ENCODE measurements at places on chromosomes 2 and 18. TPM values are rescaled to one million over a fixed set of nuclear protein-coding genes. Genes with fewer than 3 reads are reported as not detected.

The BCL2 gene
- 2.5 TPM for total RNA-seq

The TRIM43 gene
- not detected for total RNA-seq

The KATNAL2 gene
- 2.0 TPM for total RNA-seq

The PLB1 gene
- total RNA-seq, result 0.49 TPM

The FOXD4L1 gene
- 0.64 TPM for total RNA-seq

The RGPD3 gene
- total RNA-seq, result 0.15 TPM

The ANKRD12 gene
- total RNA-seq, result 23.5 TPM

The SPDYA gene
- total RNA-seq, result 1.2 TPM

- no peak overlapping the region for H3K4me3 ChIP-seq
- no peak overlapping the region for H3K27ac ChIP-seq
- peaks cover 22% of the 10 kb centered on the region for H3K36me3 ChIP-seq
Measured at GRCh38 chr2:182763311-182763912, 47.4 kb downstream of the DNAJC10 start.

DNA sequence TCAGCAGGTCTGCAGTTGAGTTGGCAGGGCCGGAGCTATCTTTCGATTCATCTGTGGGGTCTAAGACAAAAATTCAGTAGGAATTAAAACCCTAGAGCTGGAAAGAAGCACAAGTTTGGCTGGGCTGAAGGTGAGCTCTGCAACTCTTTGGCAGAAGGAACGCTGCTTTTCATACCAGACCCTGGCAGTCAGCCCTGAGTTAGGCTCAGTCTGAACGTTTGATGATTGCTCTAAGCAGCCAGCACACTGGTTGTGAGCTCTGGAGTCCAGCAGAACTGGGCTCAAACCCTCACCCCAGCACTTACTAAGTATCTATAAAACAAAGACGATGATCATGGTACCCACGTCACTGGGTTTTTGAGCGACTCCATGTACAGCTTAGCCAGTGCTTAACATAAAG, 192.5 kb downstream of the TNS1 start:
- no peak for DNase-seq
- H3K4me1 ChIP-seq, result no peaks in the 10 kb centered on the region
- no peak overlapping the region for H3K27ac ChIP-seq

GRCh38 chr18:49744376-49745008, 68.8 kb downstream of the ACAA2 start:
- H3K4me1 ChIP-seq, result no peaks in the 10 kb centered on the region
- H3K4me3 ChIP-seq, result no peak overlapping the region
- no peaks in the 10 kb centered on the region for H3K36me3 ChIP-seq

GRCh38 chr2:130327703-130328527, 14.8 kb upstream of the IMP4 start:
- H3K27me3 ChIP-seq, result peaks cover 13% of the 10 kb centered on the region
- DNase-seq, result no peak
- H3K4me3 ChIP-seq, result no peak overlapping the region
- H3K36me3 ChIP-seq, result no peaks in the 10 kb centered on the region

- H3K36me3 ChIP-seq, result no peaks in the 10 kb centered on the region
- H3K27me3 ChIP-seq, result no peaks in the 10 kb centered on the region
- no peak overlapping the region for H3K4me3 ChIP-seq
- no peak overlapping the region for H3K27ac ChIP-seq
Measured at GRCh38 chr18:24219561-24220317, 80.9 kb downstream of the CABYR start.

DNA sequence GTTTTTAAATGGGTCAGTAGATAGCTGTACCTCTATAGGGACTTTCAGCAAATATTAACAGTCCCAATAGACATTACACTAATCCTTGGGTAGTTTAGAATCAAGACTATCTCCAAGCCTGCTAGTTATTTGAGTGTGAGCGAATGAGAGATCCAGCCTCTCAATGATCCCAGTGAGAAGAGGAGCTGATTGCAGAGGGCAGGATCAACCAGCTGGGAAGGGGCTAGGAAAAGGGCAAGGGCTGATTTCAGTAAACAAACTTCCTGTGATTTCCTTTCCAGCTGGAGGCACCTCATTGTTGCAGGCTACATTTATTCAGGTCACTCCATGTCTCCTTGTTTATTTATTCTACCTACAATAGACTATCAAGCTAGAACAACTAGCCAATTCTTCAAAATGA, 84.1 kb upstream of the CTNNA2 start:
- H3K4me1 ChIP-seq, result no peaks in the 10 kb centered on the region
- DNase-seq, result no peak
- no peaks in the 10 kb centered on the region for H3K27me3 ChIP-seq
- H3K27ac ChIP-seq, result no peak overlapping the region
- H3K4me3 ChIP-seq, result no peak overlapping the region
- H3K36me3 ChIP-seq, result no peaks in the 10 kb centered on the region

GRCh38 chr2:109258376-109258775, 129.4 kb downstream of the SH3RF3 start:
- H3K4me1 ChIP-seq, result peaks cover 5% of the 10 kb centered on the region
- H3K4me3 ChIP-seq, result no peak overlapping the region
- H3K27me3 ChIP-seq, result no peaks in the 10 kb centered on the region
- H3K27ac ChIP-seq, result no peak overlapping the region

DNA sequence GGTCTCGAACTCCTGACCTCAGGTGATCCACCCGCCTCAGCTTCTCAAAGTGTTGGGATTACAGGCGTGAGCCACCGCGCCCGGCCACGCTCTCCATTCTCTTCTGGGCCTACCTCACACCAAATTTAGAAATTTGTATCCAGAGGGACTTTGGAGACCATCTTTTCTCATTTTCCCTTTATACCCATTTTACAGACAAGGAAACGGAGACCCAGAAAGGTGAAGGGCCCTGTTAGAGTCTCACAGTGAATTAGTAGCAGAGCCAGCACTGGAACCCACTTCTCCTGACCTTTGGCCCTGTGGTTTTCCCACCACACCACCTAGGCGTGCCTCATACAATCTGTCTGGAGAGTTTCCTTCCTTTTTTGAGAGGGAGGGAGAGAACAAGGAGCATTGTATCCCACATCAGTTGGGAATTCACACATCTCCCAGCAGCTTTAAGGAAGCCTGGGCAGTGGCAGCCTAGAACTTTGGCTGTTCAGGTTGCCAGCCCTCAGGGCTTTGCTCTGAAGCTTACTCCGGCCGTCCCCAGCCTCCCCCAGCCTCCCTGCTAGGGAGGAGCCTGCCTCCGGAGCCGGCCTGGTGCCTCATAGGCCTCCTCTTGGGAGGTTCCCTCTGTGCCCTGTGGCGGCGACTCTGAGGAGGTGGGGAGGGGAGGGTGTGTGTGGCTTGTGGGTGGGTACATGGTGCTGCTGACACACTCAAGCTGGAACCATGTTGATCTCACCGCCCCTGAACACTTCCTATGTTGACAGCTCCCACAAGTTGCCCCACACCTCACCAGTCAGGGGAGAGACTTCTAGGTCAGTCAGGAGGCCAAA, 13.8 kb downstream of the FOSL2 start:
- peak overlapping the region; percentile 22 for H3K27ac ChIP-seq
- no peak for DNase-seq
- peaks cover 55% of the 10 kb centered on the region for H3K4me1 ChIP-seq

- H3K4me1 ChIP-seq, result peaks cover 8% of the 10 kb centered on the region
- no peak overlapping the region for H3K4me3 ChIP-seq
- DNase-seq, result no peak
- H3K27me3 ChIP-seq, result no peaks in the 10 kb centered on the region
- H3K36me3 ChIP-seq, result no peaks in the 10 kb centered on the region
Measured at GRCh38 chr2:201402651-201403562, 45.8 kb upstream of the FLACC1 start.

GRCh38 chr2:30266051-30266621, 34.8 kb downstream of the LBH start:
- H3K4me3 ChIP-seq, result no peak overlapping the region
- H3K36me3 ChIP-seq, result no peaks in the 10 kb centered on the region
- no peaks in the 10 kb centered on the region for H3K27me3 ChIP-seq
- H3K27ac ChIP-seq, result no peak overlapping the region
- no peaks in the 10 kb centered on the region for H3K4me1 ChIP-seq

DNA sequence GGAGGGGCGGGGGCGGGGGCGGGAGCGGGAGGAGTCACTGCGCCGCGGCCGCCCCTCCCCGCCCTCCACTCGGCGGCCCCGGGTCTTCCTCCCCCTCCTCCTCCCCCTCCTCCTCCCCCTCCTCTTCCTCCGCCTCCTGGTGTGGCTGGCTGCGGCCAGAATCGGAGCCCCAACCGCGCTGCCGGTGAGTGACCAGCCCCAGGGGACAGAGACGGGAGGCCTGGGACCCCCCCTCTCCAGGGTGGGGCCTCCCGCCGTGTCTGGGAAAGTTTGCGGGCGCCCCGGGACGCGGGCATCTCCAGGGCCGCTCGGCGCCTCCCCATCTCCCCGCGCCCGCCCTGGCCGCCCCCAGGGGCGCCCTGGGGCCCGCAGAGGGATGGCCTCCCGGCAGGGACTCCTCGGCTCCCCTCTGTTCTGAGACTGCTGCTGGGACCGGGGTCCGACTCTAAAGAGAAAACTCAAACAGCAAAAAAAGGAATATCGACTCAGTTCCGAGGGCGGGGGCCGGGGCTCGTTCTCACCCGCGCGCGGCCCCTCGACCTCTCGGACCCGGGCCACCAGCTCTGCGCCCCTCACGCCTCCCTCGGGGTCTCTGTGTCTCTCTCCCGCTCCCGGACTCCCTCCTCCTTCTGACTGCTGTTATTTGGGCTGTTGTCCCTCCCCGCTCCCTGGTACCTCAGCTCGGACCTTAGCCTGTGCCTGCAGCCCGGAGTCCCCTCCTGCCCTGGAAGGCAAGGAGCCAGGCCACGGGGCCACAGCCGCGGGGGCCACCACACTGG, at the start of gene STON1:
Gene STON1 (plus strand): TSS at position 122 of the 779 bp plus-strand sequence. CDS start 50,480 bp downstream, outside the sequence.
- H3K27ac ChIP-seq, result no peak within 1 kb of the TSS
- no peaks in the 10 kb centered on the region for H3K4me1 ChIP-seq
- no peaks in the 10 kb centered on the region for H3K36me3 ChIP-seq

DNA sequence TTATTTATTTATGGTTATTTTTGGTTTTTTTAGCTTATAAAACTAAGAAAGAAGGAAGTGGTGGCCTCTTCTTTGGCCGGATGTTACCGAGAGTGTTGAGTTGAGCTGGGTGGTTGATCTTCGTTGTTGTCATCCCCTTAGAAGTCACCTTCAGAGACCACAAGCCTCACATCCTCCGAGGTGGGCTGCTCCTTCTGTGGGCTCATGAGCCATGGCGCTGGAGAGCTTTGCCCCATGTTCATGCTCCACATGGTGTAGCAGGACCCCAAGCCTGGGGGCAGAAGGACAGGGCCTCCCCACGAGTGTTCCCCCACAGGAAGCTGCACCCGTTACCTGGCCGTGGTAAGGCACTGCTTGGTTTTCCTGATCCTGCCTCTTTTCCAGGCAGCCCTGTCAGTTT, 23.4 kb downstream of the SNTG2 start:
- peaks cover 13% of the 10 kb centered on the region for H3K27me3 ChIP-seq
- no peaks in the 10 kb centered on the region for H3K36me3 ChIP-seq
- H3K4me1 ChIP-seq, result no peaks in the 10 kb centered on the region
- H3K27ac ChIP-seq, result no peak overlapping the region

DNA sequence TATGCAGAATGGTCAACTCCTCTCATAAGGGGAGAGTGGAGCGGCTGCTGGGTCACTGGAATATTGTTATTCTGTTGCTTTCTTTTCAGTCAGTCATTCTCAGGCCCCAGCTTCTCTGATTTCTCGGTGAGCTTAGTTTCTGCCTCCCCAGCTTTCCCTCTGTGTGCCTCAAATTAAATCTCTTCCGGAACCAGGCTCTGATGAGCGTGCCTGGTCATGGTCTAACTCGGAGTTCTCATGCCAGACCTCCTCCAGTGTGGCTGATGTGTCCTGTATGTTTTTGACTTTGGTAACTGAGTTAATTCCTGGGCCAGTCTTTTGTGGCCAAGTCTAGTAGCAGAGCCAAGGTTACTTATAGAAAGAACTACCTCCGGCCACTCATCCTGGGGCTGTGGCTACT, 4.9 kb upstream of the STK11IP start:
- no peaks in the 10 kb centered on the region for H3K36me3 ChIP-seq
- H3K27me3 ChIP-seq, result no peaks in the 10 kb centered on the region
- no peak for DNase-seq
- H3K4me3 ChIP-seq, result no peak overlapping the region
- H3K27ac ChIP-seq, result no peak overlapping the region

DNA sequence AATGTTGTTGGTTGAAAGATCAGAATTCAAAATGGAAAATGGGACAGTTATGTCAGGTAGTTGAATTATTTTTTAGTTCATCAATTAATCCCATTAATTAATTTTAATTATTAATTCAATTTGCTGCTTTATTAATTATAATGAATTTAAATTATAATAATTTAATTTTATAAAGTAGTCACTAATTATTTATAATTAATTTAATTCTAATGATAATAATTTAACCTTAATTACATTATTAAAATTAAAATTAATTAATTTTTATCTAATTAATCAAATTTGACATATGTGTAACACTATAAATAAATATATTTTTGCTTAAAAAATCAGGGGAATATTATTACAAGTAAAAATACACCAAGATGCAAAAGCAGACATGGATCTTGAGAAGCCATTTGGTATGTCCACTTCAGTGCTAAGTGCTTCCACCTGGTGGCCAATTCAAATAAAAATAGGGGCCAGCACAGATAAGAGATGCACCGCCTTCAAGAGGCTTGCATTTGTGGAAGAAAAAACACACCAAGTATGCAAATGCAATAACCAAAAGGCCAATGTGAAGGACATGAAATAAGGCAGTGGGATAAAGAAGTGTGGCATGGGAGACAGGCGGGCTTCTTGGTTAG, 73.2 kb downstream of the MBP start:
- H3K4me1 ChIP-seq, result peaks cover 9% of the 10 kb centered on the region
- DNase-seq, result peak; percentile 67
- H3K36me3 ChIP-seq, result no peaks in the 10 kb centered on the region
- no peak overlapping the region for H3K4me3 ChIP-seq

GRCh38 chr2:152309352-152310214, 25.4 kb upstream of the FMNL2 start:
- no peaks in the 10 kb centered on the region for H3K4me1 ChIP-seq
- H3K4me3 ChIP-seq, result no peak overlapping the region
- H3K27me3 ChIP-seq, result no peaks in the 10 kb centered on the region
- H3K27ac ChIP-seq, result no peak overlapping the region
- DNase-seq, result no peak

DNA sequence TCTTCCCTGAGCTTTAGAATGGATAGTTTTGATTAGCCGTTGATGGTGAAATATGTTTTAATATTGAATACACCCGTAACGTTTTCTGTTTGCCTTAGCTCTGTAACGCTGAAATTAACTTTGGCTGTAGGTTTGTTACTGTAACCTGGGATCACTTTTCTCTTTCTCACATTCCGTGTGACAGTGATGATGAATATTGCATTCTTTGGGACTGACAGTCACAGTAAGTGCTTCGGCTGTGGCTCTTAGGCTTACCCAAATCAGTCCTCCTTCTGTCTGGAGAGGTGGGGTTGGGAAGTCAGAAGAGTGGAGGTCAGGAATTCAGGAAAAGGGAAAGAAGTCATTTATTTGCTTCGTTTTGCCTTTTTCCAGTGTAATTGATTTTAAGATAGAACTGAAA, 18.0 kb downstream of the RMC1 start:
- no peak overlapping the region for H3K27ac ChIP-seq
- H3K4me3 ChIP-seq, result no peak overlapping the region
- peaks cover 50% of the 10 kb centered on the region for H3K36me3 ChIP-seq

Data from HCT116 (cell line).